MG63 (cell line): ENCODE measurements at places on chromosomes 7 and 10. TPM values are rescaled to one million over a fixed set of nuclear protein-coding genes. Genes with fewer than 3 reads are reported as not detected.
A peak's percentile ranks its signal among the peaks of the same experiment; 100 is the strongest.

Gene SDK1
- total RNA-seq, result 1.1 TPM in 1 of 2 replicates, not detected in the other

Gene ALOX5
- not detected in 2 replicates for total RNA-seq

GRCh38 chr7:108358553-108358952, 97.7 kb downstream of the NRCAM start:
- peak; percentile 68 for DNase-seq

GRCh38 chr10:103153302-103154197, 39.5 kb downstream of the NT5C2 start:
- no peak for DNase-seq

Gene PTF1A
- not detected in 2 replicates for total RNA-seq

Gene CYP2C8
- total RNA-seq, result not detected in 2 replicates
